ENCODE measurements at places on chromosomes 6 and 20.
A peak's percentile ranks its signal among the peaks of the same experiment; 100 is the strongest.

GRCh38 chr20:58479726-58480440 lies 35.3 kb downstream of the APCDD1L start:
- no peak for DNase-seq

DNA sequence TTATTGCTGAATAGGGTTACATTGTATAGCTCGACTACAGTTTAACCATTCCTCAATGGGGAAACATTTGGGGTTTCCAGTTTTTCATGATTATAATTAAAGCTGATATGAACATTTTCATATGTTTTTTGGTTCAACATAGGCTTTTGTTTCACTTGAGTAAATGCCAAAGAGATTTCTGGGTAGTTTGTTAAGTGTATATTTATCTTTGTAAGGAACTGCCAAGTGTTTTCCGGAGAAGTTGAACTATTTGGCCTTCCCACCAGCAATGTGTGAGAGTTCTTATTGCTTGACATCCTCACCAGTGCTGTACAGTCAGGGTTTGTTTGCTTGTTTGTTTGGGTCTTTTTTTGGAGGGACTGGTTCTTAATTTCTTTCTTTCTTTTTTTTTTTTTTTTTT lies 83.7 kb upstream of the RALY start:
- DNase-seq = no peak

DNA sequence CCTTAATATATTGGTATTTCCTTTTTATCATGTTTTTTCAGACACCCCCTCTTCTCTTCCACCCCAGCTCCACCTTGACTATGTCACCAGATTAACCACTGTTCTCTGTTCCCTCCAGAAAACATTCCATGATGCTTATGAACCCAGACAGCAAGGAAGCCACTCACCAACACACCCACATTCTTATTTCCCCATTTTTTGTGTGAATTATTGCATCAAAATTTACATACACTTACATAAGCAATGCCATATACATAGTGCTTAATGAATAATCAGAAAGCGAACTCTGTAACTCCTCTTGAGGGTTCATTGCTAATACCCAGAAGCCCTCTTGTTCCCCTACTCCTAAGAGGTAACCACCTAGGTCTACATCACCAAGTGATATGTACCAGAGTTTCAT lies 182.3 kb upstream of the CDYL start:
- no peak for DNase-seq

- no peak for DNase-seq
Measured at GRCh38 chr6:143241111-143241510, 180.4 kb downstream of the AIG1 start.

GRCh38 chr6:71203206-71203605 lies 85.4 kb upstream of the OGFRL1 start:
- no peak for DNase-seq

DNA sequence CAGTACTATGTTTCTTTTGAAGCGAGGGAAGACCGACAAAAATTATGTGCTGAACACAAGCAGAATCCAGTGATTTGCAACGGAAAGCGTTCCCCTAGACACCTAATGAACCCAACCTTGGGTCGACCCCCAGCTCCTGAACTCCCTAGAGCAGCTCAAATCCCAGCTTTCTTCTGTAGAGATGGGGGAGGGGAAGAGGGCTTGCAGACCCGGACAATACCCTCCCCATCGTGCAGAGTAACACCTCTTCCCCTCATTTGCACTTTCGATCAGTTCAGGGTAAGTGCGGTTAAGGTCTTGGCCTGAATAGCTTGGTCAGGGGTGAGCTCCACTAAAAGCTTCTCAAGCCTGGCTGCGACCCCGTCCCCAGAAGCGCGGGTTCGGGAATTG lies 404 bp downstream of the CEP162 start:
- DNase-seq = no peak

DNA sequence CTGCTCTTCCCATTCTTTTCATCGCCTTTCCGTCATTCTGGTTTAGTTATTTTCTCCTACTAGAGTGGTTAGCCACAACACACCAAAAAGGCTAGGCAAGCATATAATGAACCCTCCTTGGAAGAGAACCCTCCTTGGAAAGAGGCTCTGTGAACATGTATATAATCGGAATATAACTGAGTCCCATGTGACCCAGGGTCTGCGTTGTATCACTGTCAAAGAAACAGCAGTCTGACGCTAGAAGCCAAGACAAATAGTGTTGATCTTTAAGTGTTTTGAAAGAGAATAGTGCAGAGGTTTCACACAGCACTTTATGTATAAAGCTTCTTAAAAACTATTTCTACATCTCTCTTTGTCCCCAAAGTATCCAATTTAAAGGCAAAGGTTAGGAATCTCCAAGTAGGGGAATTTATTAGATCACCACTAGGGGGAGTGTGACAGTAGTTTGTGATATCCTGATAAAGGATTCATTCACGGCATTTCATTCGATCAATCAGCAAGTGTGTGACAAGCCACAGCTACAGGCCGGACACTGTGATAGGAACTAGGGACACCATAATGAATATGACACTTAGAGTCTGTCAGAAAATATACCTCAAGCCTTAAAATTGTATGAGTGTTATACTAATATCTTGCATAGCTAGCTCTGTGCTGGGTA lies 395.3 kb downstream of the CD109 start:
- peak; percentile 20 for DNase-seq

GRCh38 chr6:134849920-134850447 lies 99.9 kb downstream of the ALDH8A1 start:
- no peak for DNase-seq

DNA sequence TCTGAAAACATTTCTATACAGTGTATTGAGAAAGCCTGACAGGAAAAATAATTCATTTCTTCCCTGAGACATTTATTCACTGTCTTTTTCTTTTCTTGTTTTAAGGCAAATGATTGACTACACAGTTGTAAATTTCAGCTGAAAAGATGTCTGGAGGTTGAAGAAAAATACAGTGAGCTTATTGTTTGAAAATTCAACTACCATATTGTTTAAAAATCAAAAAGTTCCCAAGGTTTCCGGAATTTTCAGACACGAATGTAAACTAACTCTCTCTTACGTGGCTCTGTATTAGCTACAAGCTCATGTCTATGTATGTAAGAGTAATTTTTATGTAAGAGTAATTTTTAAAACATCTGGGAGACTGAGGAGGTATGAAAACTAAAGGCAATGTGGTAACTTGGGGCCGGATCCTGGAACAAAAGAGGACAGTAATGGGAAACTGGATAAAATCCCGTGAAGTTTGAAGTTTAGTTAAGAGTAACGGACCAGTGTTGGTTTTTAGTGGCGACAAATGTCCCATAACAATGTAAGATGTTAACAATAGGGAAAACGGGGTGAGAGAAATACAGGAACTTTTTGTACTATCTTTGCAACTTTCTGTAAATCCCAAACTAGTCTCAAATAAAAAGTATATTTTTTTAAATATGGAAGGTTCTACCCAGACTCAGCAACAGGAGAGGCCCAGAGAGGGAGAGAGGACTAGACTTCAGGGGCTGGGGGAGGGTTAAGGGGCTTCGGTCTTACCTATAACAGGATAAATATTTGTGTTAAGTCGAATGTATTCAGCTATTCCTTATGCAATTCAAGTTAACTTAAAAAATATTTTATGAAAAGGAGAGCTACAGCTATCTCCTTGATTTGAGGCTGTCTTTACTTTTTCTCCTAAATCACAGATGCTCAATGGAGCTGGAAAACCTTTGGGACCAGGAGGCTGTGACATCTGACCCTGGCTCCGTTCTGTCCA lies 1.3 kb downstream of the PTGIS start:
- no peak for DNase-seq

GRCh38 chr20:3648951-3649350 lies 14.2 kb downstream of the GFRA4 start:
- no peak for DNase-seq

GRCh38 chr6:107237992-107238660 lies 122.8 kb upstream of the BEND3 start:
- peak; percentile 83 for DNase-seq

- DNase-seq = peak; percentile 15
Measured at GRCh38 chr6:20630617-20631548, 96.6 kb downstream of the CDKAL1 start.

- DNase-seq = no peak
Measured at GRCh38 chr20:19619904-19620430, 138.1 kb upstream of the RIN2 start.

- DNase-seq = peak; percentile 36
Measured at GRCh38 chr6:75893058-75893775, 144.2 kb downstream of the MYO6 start.

GRCh38 chr20:25725639-25726038 lies 29.0 kb upstream of the ZNF337 start:
- DNase-seq = no peak

DNA sequence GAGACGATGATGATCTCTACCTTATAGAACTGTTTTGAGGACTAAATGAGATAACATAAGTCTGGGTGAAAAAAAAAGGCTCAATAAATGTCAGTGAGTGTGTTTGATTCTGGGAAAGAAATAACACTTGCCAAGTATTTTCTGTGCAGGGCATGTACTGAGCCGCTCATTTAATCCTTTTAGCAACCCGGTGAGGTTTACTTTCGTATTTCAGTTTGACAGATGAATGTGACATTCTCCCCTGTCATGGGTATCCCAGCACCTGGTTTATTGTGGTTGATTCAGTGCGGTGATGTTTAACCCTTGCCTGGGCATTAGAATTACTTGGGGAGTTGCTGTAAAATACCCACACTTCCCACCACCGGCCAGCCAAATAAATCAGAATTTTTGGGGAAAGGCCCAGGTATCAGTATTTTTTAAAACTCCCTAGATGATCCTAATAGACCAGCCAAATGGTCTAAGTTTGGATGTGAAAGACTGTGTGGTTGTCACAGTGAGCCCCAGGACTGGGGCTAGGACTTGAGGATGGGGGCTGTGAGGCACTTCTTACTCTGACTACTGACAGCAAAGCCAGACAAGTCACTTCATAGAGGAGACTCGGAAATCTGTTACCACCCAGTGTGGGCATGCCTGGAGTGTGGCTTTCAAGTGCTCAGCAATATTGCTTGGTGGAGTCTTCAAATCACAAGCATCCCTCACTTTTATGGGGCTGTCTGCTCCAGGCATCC lies 100.2 kb upstream of the KCNG1 start:
- DNase-seq = no peak

- DNase-seq = no peak
Measured at GRCh38 chr6:135583256-135583761, 85.8 kb upstream of the AHI1 start.

DNA sequence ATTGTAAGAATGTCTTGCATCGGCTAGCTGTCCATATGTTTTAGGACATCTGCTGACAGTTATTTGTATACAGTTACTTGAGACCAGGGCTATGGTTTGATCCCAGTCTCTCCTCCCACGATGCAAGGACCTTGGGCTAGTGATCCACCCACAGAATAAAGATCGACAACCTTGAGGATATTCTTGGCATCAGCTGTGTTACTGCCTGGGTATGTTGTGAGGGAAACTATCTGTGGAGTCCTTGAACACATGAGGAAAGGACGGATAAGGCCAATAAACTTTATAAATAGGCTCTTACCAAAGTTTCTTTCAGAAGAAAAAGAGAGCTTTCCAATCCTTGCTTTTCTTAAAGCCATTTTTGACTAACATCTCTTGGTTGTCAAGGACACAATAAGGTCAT lies 70.8 kb upstream of the HEY2 start:
- DNase-seq = no peak

DNA sequence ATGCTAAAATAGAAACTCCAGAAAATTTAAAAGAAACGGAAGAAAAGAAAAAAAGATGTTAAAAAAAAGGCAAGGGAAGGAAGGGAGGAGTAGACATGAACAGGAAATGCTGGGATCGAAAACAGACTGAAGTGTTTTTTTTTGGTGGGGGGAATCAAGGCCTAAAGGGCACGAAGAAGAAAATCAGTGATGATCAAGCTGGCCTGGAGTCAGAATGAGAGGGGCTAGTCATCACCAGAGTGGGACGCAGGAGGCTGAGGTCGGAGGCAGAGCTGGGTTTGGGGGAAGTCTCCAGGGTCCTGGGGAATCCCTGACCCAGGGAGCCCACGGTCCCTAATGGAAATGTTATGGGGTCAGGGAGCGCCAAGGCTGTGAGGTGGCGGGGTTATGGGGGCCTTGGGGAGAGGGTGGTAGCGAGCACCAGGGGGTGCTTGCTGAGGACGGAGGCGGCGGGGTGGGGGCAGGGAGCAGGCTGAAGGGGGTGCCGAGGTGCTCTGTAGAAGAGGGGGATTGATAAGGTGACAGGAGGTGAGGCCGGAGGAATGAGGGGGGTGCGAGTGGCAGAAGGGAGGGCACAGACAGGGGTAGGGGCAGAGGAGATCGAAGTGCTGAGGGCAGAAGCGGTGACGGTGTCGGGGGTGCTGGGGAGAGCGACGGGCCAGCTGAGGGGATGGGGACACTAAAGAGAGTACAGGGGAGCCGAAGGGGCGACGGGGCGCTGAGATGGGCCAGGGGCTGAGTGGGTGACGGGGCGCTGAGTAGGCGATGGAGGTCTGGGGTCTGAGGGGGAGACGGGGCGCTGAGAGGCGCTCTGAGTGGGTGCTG lies 684 bp downstream of the ZNFX1 start:
- no peak for DNase-seq

GRCh38 chr6:147752689-147753403 lies 244.4 kb downstream of the SAMD5 start:
- DNase-seq = no peak

- DNase-seq = no peak
Measured at GRCh38 chr6:17458966-17459365, 65.6 kb downstream of the CAP2 start.
